ENCODE measurements at places on chromosomes 11 and 22.

DNA sequence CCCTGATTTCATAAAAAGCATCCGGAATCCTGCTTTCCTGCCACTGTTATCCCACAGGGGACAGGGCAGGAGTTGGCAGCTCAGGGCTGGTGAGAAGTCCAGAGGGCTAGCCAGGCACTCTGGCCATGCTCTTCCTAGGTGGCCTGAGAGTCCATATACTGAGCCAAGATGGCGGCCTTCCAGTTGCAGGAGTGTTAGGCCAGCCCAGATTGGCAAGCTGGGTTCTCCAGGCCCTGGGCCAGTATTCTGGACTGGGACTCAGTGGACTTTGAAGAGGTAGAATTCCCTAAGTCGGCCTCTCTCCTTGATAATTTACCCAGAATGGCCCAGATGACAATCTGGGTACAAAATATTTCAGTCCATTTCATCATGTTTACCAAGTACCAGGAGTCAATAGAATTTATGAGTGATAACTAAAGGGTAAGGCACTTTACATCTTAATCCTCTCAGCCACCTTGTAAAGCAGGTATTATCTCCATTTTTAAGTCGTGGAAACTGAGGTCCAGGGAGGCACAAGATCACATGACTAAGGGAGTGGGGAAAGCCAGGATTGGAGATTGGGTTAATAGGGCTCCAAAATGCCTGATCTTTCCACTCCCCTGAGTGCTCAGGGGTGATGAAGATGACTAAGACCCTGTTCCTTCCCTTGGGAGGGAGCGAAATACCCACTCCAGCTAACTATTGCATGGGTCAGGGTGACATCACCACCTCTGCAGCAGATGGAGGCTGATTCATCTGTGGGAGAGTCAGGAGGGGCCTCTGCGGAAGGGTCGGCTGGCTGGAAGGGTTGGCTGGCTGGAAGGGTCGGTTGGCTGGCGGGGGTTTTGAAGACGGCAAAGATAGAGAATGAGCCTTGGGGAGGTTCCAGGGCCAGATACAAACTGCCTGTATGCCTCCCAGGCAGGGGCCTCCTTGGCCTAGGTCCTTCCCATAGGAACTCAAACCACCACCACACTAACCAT lies 1.2 kb upstream of the MICALL1 start:
- peak; percentile 6 for DNase-seq

GRCh38 chr11:86589856-86590589 lies 82.4 kb downstream of the ME3 start:
- no peak for DNase-seq

- no peak for DNase-seq
Measured at GRCh38 chr22:27238935-27239510, 562.5 kb downstream of the MN1 start.

DNA sequence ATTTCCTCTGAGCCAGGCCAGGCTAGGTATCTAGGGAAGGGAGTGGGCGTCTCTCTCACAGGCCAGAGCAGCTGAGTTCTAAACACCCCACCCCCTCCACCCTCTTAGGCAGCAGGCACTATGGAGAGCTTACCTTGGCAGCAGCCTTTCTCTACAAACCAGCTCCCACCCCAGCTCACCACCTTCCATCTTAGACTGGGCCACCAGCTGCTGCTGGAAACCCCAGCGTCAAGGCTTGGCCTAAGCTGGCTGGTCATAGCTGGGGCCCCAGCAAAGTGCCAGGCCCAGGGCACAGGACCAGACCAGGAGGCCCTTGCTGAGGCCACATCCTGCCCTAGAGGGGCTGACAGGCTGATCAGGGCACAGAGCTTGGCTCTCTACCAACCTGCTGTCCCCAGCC lies 20.2 kb downstream of the SLC22A12 start:
- DNase-seq: no peak

DNA sequence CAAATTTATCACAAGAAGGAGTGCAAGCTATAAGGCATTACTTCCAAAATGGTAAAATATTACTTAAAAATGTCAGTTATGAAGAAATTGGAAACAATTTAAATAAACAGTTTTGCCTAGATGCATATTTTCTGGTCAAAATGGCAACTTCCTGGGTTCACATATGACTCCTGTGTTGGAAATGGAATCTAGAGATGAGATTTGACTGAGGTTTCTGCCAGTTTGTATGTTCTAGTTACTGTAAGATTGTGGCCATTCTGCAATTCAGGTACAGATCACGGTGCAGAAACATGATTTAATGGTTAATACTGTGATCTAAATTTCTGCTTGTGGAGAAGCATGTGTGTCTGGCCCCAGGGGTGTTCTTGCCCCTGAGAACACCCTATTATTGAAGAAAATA lies 3.4 kb upstream of the OR4C6 start:
- DNase-seq: no peak

- DNase-seq: peak; percentile 36
Measured at GRCh38 chr11:93541884-93542810, 1.0 kb downstream of the SMCO4 start.

- DNase-seq: no peak
Measured at GRCh38 chr11:96456111-96456510, 66.3 kb downstream of the JRKL start.

DNA sequence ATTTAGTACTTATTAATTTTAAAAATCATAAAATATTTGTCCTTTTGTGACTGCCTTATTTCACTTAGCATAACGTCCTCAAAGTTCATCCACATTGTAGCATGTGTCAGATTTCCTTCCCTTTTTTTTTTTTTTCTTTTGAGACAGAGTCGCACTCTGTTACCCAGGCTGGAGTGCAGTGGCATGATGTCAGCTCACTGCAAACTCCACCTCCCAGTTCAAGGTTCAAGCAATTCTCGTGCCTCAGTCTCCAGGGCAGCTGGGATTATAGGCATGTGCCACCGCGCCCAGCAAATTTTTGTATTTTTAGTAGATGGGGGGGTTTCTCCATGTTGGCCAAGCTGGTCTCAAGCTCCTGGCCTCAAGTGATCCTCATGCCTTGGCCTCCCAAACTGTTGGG lies 10.6 kb downstream of the RAB6A start:
- DNase-seq: no peak

- DNase-seq: no peak
Measured at GRCh38 chr11:71565263-71565662, at the start of gene KRTAP5-10. Gene KRTAP5-10, plus strand, starts transcription at chr11:71565563. Its CDS starts 25 bp downstream, at chr11:71565588.

- DNase-seq: no peak
Measured at GRCh38 chr22:37734964-37735451, 38.2 kb downstream of the TRIOBP start.

GRCh38 chr11:115420505-115420904 lies 83.7 kb downstream of the CADM1 start:
- DNase-seq: no peak

- no peak for DNase-seq
Measured at GRCh38 chr11:111913997-111914396, 1.5 kb downstream of the HSPB2 start.

- DNase-seq: no peak
Measured at GRCh38 chr11:62832336-62833234, at the start of gene TEX54. Gene TEX54, minus strand, starts transcription at chr11:62832841.

GRCh38 chr11:83238111-83238510 lies 44.6 kb downstream of the ANKRD42 start:
- no peak for DNase-seq

DNA sequence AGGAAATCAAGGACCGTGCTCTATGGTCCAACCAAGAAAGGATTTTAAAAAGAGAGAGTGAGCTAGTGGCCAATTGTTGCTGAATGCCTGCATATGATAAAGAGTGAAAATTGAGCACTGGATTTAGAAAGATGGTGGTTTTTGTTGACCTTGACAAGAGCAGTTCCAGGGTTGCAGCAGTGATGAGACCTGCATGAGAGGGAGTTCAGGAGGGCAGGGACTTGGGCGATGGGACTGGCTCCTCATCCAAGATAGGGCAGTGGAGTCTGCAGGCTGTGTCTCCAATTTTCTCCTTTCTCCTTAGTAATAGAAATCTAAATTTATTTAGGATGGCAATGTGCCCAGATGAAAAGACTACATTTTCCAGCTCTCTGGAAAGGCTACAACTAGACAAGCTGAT lies 94.0 kb upstream of the B3GAT1 start:
- no peak for DNase-seq

GRCh38 chr22:41256254-41257253 lies 15.8 kb upstream of the CHADL start:
- DNase-seq: no peak

- DNase-seq: no peak
Measured at GRCh38 chr11:118547132-118547531, 16.1 kb downstream of the TMEM25 start.

DNA sequence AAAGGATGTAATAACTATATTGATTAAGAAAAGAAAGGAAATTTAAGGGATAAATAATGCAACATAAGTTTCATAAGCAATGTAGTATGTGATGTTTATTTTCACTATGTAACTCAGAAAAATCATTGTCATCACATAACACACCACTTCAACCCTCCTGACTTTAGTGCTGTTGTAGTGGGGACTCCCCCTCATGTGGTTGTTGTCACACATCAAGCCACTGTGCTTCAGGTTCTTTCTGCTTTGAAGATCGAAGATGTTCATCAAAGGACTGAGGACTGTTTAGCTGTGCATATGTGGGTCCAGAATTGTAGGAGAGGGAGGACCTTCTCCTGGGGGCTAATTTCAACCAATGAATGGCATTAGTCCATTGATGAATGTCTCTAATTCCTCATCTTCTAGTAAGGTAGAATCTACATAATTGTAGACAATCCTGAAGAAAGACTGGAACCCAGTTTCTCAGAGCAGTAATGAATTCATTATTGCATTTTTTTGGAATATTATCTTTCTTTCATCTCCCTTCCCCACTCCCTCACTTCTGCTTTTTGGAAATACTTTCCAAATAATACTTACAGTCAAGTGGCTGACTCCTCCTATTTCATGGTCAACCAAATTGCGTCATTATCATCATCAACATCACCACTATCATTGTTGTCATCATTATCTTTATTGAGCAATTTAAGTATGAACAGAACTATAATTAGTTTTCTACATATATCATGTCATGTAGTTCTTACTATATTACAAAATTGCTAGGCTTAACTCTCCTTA lies 9.8 kb upstream of the CARD16 start:
- DNase-seq: no peak

Data from CD4-positive, alpha-beta T cell treated with Interleukin-15 for 4 hours (primary cell).